AG04449 (cell line): ENCODE measurements at places on chromosomes 7 and 10.

DNA sequence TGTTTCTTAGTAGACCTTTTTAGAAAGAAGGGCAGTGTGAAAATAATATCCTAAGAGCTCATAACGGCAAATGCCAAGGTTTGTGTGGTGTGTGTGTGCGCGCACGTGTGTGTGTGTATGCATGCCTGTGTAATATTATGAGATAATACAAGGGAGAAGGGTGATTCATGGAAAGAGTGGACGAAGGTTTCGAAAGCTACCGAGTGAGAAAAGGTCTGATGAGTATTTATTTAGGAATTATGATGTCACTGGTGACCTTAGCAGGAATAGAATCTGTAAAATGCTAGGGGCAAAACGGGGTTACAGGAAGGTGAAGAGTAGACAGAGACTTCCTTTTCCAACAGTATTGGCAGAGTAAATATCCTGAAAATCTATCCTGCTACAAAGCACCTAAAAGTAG lies 107.3 kb downstream of the AHR start:
- peak; percentile 58 for DNase-seq

GRCh38 chr10:80077869-80078447 lies 507 bp upstream of the TMEM254 start:
- no peak for DNase-seq

GRCh38 chr10:27998178-27998953 lies 513 bp downstream of the ODAD2 start:
- DNase-seq: no peak

DNA sequence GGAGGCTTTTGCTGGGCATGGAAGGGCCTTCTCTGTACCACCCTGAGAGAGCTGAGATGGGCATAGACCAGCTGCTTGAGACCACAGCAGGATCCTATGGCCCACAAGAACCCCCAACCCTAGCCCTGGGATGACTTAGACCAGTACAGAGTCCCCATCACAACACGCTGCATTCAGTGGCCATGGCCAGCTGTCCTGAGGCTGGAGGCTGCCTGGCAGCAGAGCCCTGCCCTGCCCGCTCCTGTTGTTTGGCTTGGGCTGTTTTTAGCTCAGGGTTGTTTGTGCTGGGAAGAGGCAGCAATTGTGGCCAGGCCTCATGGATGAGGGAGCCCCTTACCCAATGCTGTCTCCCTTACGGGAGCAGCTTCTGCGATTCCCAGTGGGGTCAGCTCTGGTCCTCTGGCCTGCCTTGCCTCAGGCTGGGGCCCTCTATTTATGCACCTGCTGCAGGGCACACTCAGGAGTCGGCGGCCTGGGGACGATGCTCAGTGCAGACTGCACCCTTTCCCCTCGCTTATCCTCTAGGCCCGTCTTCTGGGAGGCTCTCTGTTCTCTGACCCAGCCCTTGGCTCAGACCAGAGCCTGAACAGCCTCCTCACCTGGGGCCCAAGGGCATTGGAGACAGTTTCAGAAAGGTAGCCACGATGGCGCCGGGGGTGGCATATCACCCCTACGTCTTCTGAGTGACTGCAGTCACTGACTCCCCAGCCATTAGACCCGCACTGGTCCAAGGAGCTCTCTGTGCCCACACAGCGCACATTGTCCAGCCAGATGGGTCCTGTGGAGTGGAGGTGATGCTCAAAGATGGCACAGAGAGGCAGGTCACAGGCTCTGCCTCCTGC lies 6.3 kb downstream of the LOXL4 start:
- no peak for DNase-seq

DNA sequence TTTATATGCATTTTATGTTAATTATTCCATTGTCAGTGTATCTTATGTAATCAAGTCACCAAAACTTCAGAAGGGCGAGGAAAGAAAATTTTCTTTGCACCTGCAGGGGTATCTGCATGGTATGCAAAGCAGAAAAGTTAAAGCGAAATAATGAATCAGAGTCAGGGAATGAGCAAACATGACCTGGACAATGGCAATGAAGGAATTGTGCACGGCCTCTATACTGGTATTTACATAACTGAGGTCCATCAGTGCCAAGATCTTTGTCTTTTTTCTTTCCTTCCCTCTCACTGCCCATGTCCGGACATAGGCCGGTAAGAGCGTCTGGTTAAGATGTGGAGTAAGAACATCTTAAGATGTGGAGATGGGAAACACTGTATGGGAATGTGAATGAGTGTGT lies 14.4 kb upstream of the AKR1C3 start:
- no peak for DNase-seq

DNA sequence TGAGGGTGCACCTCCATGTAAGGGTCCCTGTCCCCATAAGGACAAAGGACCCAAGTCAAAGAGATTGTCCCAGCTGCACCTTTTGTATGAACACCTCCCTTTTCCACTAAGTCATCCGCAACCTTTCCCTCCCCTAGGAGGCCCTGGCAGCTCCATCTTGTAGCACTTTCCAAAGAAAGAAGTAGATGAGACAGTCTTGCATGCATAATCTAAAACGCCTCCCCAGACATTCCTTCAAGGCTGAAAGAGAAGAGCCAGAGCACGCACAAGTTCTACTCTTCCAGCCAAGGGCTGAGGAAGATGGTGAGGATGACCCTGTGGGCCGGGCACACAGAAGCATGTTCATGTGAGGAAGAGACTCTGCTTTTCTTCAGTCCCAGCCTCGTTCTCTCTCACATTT lies 194.4 kb downstream of the TNS3 start:
- DNase-seq: no peak

DNA sequence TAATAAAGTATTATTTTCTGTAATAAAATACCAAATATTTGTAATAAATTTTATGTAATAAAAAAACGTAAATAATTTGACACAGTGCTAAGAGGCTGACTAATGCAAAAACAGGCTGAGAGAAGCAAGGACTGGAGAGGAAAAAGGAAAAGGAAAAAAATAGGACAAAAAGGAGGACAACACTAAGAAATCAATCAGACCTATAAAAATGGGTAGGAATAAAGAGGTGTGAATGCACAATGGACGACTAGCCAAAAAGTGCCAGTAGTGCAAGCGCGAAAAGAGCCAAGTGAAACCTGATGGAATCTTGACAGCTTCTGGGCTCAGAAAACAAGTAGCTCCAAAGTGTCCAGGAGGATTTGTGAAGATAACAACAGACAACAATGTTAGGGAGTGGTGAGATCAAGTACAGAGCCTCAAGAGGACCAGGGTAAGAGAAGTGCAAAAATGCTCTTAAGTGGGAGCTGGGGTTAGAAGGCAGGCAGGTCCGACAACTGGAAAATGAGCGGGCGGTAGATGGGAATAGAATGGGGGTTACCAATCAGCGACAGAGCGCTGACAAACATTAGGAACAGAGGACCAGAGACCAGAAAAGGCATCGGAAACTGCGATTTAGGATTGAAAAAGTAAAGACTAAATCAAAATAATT lies 1.2 kb downstream of the BRAF start:
- DNase-seq: no peak

DNA sequence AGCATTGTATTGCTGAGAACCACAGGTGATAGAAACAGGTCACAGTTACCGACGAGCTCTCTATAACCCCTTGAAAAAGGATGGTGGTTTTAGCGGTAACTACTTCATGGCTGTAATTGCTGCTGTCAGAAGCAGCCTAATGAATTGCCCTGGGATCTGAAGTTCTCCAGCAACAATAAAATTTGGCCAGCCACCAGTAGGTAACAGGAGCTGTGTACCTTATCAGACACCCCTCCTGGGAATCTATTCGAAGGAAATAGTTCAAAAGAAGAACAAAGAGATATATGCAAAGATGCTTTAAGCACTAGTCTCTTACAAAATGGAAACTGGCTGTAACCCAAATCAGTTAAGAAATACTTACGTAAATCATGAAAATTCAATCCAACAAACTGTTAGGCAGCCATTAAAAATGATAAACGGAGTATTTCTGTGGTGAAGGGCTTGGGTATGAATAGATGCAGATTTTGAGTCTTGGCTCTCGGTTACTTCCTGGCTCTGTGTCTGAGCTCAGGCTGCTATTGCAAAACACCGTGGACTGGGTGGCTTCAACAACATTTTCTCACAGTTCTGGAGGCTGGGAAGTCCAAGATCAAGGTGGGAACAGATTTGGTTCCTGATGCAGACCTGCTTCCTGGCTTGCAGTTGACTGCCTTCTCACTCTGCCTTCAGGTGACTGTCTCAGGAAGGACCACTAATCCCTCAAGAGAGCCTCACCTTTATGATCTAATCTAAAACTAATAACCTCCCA lies 1.6 kb downstream of the MSRB2 start:
- peak; percentile 34 for DNase-seq

DNA sequence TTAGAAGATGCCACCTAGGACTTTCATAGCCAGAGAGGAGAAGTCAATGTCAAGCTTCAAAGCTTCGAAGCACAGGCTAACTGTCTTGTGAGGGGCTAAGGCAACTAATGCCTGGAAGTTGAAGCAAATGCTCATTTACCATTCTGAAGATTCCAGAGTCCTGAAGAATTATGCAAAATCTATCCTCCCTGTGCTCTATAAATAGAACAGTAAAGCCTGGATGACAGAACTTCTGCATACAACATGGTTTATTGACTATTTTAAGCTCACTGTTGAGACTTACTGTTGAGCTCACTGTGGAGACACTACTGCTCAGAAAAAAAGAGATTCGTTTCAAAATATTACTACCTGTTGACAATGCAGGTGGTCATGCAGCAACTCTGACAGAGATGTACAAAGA lies 28.6 kb downstream of the TNS3 start:
- DNase-seq: no peak

- DNase-seq: no peak
Observed at GRCh38 chr7:121446526-121446925, 50.4 kb upstream of the FAM3C start.

DNA sequence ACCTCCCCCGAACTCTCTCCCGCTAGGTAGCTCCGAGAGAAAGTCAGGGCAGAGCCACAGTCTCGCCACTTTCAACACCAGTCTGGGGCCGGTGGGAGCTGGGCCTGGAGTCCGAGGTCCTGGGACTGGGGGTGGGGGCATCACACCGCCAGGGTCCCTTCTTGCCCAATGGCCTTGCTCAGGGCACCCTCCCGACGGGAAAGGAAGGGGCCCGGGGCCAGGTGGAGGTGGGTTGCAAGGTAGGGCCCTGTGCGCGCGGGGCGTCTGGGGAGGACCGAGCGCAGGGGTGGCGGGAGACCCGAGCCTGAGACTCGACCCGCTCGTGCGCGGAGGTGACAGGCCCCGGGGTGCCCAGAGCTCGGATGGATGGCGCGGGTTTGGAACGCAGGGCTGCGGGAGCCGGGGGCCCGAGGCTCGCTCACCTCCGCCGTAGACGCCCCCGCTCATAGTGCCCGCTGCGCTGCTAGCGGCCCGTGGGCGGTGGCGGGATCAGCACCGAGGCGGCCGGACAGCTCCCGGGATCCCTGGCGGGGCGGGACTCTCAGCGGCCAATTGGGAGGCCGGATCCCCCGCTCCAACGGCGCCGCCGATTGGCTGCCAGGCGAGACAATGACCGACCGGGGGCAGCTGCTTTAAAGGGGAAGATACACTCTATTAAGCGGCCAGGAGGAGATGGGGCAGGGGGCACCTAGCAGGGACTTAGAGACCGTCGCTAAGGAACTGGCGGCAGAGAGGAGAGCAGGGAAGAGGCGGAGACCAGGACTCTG lies at the start of gene ACTL6B:
Gene ACTL6B, minus strand, starts transcription at position 541 of the 767 bp plus-strand sequence. Its CDS starts 94 bp downstream, at position 447.
- no peak for DNase-seq

- DNase-seq: no peak
Observed at GRCh38 chr7:148017126-148017525, 573.4 kb upstream of the C7orf33 start.

DNA sequence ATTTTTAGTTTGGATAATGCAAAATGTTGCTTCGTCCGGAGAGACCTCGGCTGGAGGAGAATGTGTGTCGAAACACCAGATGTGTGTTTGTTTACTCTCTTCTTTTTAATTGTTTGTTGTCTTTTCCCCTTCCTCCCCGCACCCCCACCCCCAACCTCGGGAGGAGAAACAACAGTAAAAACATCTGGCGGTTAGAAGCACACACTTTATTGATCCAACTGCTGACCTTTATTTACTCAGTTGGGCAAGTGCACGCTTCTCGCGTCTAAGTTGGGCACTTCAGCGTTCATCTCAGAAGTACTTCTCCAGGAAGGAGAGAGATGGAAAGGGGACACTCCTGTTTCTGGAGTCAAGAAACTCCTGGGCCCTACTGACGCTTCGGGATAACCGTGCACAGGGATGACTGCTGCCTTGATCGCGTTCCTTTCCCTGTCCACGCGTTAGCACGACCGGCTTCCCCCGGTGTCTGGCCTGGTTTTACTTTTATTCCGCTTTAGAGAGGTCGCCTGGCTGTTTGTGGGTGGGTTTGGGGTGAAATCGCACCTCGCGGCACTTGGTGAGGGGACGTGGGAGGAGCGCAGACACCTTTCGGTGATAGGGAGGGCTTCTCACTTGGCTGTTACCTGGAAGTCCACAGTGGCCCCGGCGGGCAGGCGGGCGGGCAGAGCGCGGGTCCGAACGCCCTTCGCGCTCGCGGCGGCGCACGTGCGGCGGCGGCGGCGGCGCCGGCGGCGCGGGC lies 168.3 kb upstream of the PPP1R3A start:
- no peak for DNase-seq
